ENCODE measurements at places on chromosomes 5 and 9.

- H3K4me1 ChIP-seq: peaks cover 14% of the 10 kb centered on the region
- no peaks in the 10 kb centered on the region for H3K27me3 ChIP-seq
- H3K36me3 ChIP-seq: peaks cover 22% of the 10 kb centered on the region
- no peak overlapping the region for H3K27ac ChIP-seq
Observed at GRCh38 chr9:130696996-130697395, 3.4 kb downstream of the EXOSC2 start.

- no peak overlapping the region for H3K27ac ChIP-seq
- H3K4me1 ChIP-seq: no peaks in the 10 kb centered on the region
- no peaks in the 10 kb centered on the region for H3K27me3 ChIP-seq
- DNase-seq: no peak
- no peak overlapping the region for H3K4me3 ChIP-seq
Observed at GRCh38 chr9:111937781-111938426, 41.3 kb downstream of the UGCG start.

- H3K27me3 ChIP-seq: no peaks in the 10 kb centered on the region
- peak overlapping the region; percentile 96 for H3K4me3 ChIP-seq
- peaks cover 3% of the 10 kb centered on the region for H3K4me1 ChIP-seq
- H3K36me3 ChIP-seq: no peaks in the 10 kb centered on the region
- peak overlapping the region; percentile 54 for H3K27ac ChIP-seq
- peak; percentile 71 for DNase-seq
Observed at GRCh38 chr5:218457-219291, 554 bp downstream of the SDHA start.

DNA sequence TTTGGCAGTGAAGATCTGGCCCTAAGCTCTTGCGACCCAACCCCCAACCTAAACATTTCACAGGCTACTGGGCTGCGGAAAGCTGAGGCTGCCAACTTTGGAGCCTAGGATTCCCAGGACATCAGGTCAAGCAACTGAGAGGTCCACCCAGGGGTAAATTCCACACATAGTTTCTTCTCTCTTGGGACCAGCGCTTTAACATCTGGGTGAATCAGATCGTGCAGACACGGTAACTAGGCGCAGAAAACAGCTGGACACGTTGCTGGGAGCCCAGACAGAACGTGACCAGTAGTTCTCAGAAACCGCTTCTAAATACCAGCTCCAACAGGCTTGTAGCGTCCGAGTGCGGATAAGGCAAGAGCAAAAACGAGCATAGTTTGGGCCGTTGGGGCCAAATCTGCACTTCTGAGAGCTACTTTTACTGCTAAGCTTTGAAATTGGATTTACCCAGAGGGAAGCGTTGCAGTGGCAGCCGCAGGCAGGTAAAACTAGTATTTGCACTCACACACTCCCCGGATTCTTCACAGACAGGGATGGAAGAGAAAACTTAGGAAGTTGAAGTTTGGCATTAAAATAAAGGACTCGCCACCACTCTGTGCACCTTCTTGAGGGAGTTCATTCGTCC, 11.8 kb downstream of the ITGA1 start:
- peaks cover 11% of the 10 kb centered on the region for H3K4me1 ChIP-seq
- H3K27me3 ChIP-seq: no peaks in the 10 kb centered on the region
- peak; percentile 69 for DNase-seq
- H3K4me3 ChIP-seq: peak overlapping the region; percentile 68
- peaks cover 4% of the 10 kb centered on the region for H3K36me3 ChIP-seq

- H3K27ac ChIP-seq: no peak overlapping the region
- H3K36me3 ChIP-seq: no peaks in the 10 kb centered on the region
- no peaks in the 10 kb centered on the region for H3K4me1 ChIP-seq
- no peak overlapping the region for H3K4me3 ChIP-seq
- no peak for DNase-seq
Observed at GRCh38 chr5:169785771-169786618, 148.9 kb downstream of the DOCK2 start.

GRCh38 chr5:174317256-174317894, 271.9 kb downstream of the NSG2 start:
- H3K4me3 ChIP-seq: no peak overlapping the region
- H3K27ac ChIP-seq: no peak overlapping the region
- H3K27me3 ChIP-seq: no peaks in the 10 kb centered on the region
- no peaks in the 10 kb centered on the region for H3K36me3 ChIP-seq
- no peaks in the 10 kb centered on the region for H3K4me1 ChIP-seq

DNA sequence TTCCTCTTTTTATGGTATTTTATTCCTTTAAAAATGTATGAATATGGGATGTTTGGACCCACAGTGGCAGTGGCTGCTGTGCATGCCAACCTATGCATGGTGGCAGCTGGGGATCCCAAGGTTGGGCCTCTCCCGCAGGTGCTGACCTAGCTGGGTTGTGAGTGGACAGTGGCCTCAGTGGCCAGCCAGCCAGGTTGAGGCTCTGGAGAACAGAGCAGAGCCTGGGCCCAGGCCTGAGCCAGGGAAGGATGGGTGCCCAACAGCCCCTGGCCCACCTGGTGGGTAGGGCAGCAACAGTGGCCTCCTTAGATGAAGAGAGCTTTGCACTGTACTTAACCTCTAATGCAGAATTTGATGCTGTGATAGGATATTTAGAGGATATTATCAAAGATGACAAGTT, 624.8 kb downstream of the CHSY3 start:
- H3K27ac ChIP-seq: no peak overlapping the region
- DNase-seq: no peak
- no peaks in the 10 kb centered on the region for H3K4me1 ChIP-seq
- H3K27me3 ChIP-seq: no peaks in the 10 kb centered on the region
- H3K4me3 ChIP-seq: peak overlapping the region; percentile 18

DNA sequence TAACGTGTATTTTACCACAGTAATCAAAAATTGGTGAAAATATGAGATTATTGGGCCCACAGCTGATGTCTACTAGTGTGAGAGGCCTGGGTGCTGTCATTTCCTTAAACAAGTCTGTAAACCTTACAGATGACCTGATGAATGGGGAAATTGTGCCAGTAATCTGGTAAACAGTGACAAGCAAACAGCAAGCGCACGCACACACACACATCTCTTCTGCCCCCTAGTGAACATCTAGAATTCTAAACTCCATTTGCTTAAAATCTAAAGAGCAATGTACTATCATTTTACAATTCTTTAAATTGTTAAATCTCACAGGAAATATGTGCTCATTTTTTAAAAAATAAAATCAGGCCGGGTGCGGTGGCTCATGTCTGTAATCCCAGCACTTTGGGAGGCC, 7.5 kb upstream of the RAPGEF1 start:
- no peak overlapping the region for H3K27ac ChIP-seq
- H3K36me3 ChIP-seq: no peaks in the 10 kb centered on the region
- H3K4me3 ChIP-seq: no peak overlapping the region

- H3K36me3 ChIP-seq: no peaks in the 10 kb centered on the region
- no peak for DNase-seq
- H3K27ac ChIP-seq: no peak overlapping the region
- no peaks in the 10 kb centered on the region for H3K27me3 ChIP-seq
Observed at GRCh38 chr5:39005566-39006232, 68.5 kb downstream of the RICTOR start.

DNA sequence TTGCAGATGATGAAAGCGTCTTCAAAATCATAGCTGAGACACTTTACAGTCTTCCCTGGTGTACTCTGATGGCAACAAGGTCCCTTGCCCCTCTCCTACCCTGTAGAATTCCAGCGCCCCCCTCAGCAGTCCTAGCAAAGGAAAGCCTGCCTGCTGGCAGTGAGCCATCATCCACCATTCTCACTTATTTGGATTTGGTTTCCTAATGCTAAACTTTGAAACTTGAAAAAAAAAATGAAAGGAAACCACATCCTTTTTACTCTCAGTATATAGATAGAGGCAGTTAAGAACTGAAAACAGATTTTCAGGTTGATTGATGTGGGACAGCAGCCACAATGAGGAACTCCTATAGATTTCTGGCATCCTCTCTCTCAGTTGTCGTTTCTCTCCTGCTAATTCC, at the start of gene GZMA:
GZMA (plus strand) TSS at position 299 of the 400 bp plus-strand sequence; CDS start at position 336, 37 bp downstream.
- DNase-seq: no peak
- H3K27ac ChIP-seq: no peak within 1 kb of the TSS
- H3K27me3 ChIP-seq: no peaks in the 10 kb centered on the region
- H3K4me1 ChIP-seq: no peaks in the 10 kb centered on the region

DNA sequence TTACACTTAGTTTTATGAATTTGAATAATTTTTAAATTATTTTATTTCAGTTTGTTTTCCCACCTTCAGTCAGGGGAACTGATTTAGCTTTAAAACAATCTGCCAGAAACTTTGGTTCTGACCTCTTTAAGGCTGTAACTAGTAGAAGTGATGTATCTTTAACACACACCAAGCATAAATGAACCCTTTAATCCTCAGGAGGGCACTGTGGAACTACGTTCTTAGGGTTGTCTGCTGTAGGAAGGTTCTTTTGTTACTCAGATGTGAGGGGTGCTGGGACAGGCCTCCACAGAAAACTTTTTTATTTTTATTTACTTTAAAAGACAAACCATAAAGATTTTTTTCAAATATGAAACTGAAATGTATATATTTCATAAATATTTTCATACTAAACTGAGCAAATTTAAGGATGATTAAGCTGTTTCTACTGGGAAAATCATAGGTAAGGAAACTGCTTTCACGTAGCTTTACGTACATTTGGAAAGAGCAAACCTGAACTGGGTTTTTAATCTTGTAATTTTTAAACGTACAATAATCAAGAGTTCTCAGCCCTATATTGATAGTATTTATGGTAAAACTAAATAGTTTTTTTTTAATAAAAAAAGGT, 5.3 kb downstream of the KLF4 start:
- H3K36me3 ChIP-seq: peaks cover 13% of the 10 kb centered on the region
- H3K4me1 ChIP-seq: peaks cover 14% of the 10 kb centered on the region
- no peak overlapping the region for H3K4me3 ChIP-seq
- H3K27ac ChIP-seq: no peak overlapping the region

DNA sequence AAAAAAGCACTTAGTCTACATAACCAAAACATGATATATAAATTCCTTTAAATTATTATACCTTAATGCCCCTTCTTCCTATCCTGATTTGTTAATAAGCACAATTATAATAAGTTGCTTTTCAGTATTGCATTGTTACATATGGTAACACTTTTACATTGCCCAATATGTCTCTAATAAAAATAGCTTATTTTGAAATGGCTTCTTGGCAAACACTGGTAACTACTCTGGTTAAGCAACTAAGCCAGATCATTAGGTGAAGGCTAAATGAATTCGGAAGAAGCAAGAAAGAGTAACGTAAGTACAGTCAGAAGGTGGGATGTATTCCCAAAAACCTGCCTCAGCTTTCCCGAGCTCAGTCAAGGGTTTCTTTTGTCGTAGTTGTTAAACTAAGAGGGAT, 85.3 kb downstream of the TTC39B start:
- no peak overlapping the region for H3K27ac ChIP-seq
- no peaks in the 10 kb centered on the region for H3K36me3 ChIP-seq
- no peaks in the 10 kb centered on the region for H3K4me1 ChIP-seq

DNA sequence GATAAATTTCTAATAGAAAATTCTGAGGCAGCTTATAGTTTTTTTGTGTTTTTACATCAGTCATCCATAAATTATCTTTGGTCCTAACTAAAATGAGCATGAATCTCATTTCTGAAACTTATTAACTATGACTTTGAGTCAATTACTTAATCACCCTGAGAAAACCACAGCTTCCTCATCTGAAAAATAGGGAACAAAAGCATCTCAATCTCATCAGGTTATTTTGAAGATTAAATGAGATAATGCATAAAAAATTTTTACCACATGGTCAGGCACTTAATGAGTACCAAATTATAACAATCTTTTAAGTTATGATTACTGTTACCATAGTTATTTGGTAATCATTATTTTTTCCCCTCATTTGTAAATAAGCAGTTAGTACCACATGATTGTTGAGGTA, 279.1 kb downstream of the MAST4 start:
- H3K4me3 ChIP-seq: no peak overlapping the region
- no peaks in the 10 kb centered on the region for H3K36me3 ChIP-seq
- DNase-seq: no peak
- H3K4me1 ChIP-seq: peaks cover 4% of the 10 kb centered on the region

DNA sequence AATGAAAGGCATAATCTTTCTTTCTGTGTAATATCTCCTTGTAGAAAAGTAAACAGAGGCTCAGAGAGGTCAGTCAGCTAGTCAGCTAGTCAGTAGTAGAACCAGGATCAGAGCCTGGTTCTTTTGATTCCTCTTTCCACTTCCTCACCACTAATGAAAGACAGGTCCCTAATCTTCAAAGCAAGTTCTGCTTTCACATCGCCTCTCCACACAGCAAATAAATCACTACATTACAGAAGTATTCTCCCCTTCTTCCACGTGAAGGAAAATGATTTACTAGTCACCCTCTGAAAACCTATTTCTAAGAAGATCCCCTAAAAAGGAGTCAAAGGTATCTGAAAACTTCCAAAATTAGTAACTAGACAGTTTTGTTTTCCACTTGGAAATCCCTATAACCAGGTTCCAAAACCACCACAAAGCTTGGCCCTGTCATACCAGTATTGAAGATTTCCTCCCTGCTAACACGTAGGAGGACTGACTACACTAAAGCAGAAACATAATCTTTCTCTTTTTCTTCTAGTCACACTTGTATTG, 140.5 kb upstream of the TARS1 start:
- no peak overlapping the region for H3K4me3 ChIP-seq
- no peak overlapping the region for H3K27ac ChIP-seq
- no peaks in the 10 kb centered on the region for H3K27me3 ChIP-seq
- H3K36me3 ChIP-seq: no peaks in the 10 kb centered on the region
- no peak for DNase-seq

- no peak for DNase-seq
- H3K27me3 ChIP-seq: no peaks in the 10 kb centered on the region
- H3K4me3 ChIP-seq: no peak overlapping the region
Observed at GRCh38 chr5:27325513-27325912, 287.1 kb upstream of the CDH9 start.

DNA sequence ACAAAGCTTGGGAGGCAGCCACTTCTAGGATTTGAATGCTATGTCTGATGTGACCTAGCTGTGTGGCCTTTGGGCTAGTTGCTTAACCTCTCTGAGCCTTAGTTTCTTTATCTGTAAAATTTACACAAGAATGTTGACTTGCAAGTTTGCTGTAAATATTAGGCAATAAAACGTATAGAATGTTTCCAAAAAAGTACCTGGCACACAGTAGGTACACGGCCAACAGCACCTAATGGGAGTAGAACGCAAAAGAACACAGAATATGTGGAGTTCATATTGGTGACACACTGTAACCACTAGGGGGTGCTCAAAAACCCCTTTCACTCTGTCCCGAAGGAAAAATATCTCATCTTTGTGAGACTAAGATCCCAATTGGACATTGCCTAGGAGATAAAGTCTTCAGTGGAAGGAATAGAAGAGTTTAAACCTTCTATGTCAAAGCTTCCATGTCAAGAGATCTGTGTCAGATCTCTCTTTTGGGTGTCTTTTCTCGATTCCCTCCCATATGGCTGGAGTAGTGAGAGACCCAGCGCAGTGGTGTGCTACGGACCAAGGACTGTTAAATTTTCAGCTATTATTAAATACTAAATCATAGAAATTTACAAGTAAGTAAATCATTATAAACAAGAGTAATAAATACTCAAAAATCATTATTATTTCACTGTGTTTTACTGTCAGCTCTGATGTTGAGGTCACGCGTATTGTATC, 145.4 kb upstream of the RAD23B start:
- H3K4me3 ChIP-seq: no peak overlapping the region
- no peaks in the 10 kb centered on the region for H3K36me3 ChIP-seq
- DNase-seq: peak; percentile 76

GRCh38 chr5:132458651-132459030, 31.9 kb downstream of the IRF1 start:
- H3K4me1 ChIP-seq: peaks cover 4% of the 10 kb centered on the region
- H3K4me3 ChIP-seq: no peak overlapping the region
- DNase-seq: no peak
- H3K36me3 ChIP-seq: no peaks in the 10 kb centered on the region
- H3K27me3 ChIP-seq: no peaks in the 10 kb centered on the region
- no peak overlapping the region for H3K27ac ChIP-seq

GRCh38 chr9:113998114-113998513, 80.0 kb downstream of the AMBP start:
- H3K4me3 ChIP-seq: no peak overlapping the region
- H3K27ac ChIP-seq: no peak overlapping the region
- H3K4me1 ChIP-seq: no peaks in the 10 kb centered on the region
- peaks cover 7% of the 10 kb centered on the region for H3K36me3 ChIP-seq

Measured in trophoblast cell (in vitro differentiated cells and primary cell).